Activated CD4-positive, alpha-beta memory T cell treated with anti-CD3 and anti-CD28 coated beads for 36 hours (primary cell): ENCODE measurements at places on chromosomes 11 and 22. TPM values are rescaled to one million over a fixed set of nuclear protein-coding genes. Genes with fewer than 3 reads are reported as not detected.

- peaks cover 13% of the 10 kb centered on the region for H3K27me3 ChIP-seq
- no peaks in the 10 kb centered on the region for H3K4me1 ChIP-seq
- no peaks in the 10 kb centered on the region for H3K36me3 ChIP-seq
- no peak for DNase-seq
- H3K27ac ChIP-seq = no peak overlapping the region
Observed at GRCh38 chr11:12029738-12030363, 21.4 kb upstream of the DKK3 start.

- H3K27ac ChIP-seq = no peak overlapping the region
- peaks cover 5% of the 10 kb centered on the region for H3K27me3 ChIP-seq
- DNase-seq = no peak
- no peak overlapping the region for H3K4me3 ChIP-seq
- no peaks in the 10 kb centered on the region for H3K4me1 ChIP-seq
- H3K36me3 ChIP-seq = no peaks in the 10 kb centered on the region
Observed at GRCh38 chr22:45263463-45264269, 21.1 kb upstream of the UPK3A start.

DNA sequence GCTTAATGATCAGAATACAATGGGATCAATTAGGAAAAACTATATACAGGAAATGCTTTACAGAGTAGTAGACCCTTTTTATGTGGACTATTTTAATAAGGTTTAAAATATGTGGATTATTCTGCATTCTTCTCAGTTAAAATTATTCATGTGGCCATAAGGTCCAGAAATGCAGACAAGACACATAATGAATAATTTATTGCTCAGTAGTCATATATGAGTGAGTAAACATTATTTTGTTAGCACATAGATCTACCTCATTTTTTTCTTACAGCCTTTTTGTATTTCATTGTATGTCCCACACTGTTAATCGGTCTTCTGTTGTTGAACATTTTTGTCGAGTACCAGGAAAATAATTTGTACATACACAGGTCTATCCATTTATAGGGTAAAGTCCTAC is 20.8 kb downstream of the MED17 start:
- peaks cover 23% of the 10 kb centered on the region for H3K36me3 ChIP-seq
- H3K4me1 ChIP-seq = no peaks in the 10 kb centered on the region
- DNase-seq = no peak
- H3K27ac ChIP-seq = no peak overlapping the region

DNA sequence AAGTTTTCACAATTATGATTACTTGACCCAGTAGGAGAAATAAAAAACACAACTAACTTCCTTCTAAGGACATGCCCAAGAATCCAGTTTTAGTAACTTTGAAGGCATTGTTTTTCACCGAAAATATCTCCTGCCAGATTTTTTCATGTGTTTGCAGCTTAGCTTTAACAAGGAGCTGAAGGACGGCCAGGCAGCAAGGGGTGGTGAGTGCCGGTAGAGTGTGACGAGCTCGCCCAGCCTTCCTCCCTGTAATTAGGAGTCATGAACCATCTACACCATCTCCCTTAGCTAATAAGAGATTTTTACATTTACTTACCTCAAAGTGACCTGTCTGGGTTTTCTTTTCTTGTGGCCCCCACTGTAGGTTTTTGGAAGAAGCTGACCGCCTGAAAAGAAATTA is 72.0 kb downstream of the BMAL1 start:
- peaks cover 11% of the 10 kb centered on the region for H3K36me3 ChIP-seq
- H3K4me1 ChIP-seq = peaks cover 17% of the 10 kb centered on the region

DNA sequence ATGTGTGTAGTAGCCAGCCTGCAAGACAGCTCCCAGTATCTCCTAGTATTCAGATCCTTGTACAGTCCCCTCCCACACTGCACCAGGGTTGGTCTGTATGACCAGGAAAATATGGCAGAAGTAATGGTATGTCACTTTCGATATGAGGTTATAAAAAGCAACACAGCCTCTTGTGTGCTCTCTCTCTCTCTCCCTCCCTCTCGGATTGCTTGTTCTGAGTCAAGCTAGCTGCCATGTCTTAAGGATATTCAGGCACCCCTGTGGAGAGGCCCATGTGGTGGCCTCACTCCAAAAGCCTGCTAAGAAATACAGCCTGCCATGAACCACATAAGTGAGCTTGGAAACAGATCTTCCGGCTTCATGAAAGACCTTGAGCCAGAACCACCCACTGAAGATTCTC is 25.4 kb downstream of the FXYD6 start:
- H3K36me3 ChIP-seq = peaks cover 2% of the 10 kb centered on the region
- H3K4me1 ChIP-seq = peaks cover 9% of the 10 kb centered on the region
- H3K27me3 ChIP-seq = peaks cover 4% of the 10 kb centered on the region

TPBGL gene
- total RNA-seq = not detected

GP1BB gene
- total RNA-seq = not detected

RFPL1 gene
- total RNA-seq = not detected
